ENCODE measurements at places on chromosomes 13 and 19. TPM values are rescaled to one million over a fixed set of nuclear protein-coding genes. Genes with fewer than 3 reads are reported as not detected.
A peak's percentile ranks its signal among the peaks of the same experiment; 100 is the strongest.

DNA sequence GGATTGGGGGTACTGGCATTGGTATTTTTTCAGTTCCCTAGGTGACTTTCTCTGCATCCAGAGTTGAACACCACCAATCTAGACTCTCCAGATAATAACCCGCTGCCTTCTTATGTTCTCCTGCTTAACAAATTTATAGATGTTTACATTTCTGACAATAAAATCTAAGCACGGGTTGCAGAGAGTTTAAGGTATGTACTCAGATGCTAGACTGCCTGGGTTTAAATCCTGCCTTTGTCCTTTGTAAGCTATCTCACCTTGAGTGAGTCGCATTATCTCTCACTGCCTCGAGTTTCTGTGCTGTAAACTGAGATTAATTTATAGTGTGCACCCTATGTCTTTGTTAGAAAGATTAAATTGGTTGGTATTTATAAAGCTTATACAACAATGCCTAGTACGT lies 131.4 kb upstream of the ARGLU1 start:
- no peak for DNase-seq

DNA sequence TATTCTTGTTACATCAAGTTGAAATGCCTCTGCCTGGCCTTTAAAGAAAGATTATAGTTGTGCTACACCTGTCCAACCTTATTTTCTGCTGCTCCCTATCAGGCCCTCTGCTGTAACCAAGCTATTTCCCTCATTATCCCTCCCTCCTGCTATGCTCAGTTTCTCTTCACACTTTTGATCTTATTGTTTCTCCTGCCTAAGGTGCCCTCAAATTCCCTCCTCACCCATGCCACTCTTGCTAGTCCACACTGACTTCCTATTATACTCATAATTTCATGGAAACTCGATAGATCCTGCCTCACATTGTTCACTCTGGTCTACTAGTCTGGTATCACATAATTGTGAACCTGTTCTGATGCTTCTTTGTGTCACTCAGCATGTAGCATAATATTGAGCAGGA lies 19.4 kb upstream of the ESD start:
- DNase-seq = no peak

GRCh38 chr13:20499986-20500385 lies 25.7 kb downstream of the CRYL1 start:
- DNase-seq = no peak

DNA sequence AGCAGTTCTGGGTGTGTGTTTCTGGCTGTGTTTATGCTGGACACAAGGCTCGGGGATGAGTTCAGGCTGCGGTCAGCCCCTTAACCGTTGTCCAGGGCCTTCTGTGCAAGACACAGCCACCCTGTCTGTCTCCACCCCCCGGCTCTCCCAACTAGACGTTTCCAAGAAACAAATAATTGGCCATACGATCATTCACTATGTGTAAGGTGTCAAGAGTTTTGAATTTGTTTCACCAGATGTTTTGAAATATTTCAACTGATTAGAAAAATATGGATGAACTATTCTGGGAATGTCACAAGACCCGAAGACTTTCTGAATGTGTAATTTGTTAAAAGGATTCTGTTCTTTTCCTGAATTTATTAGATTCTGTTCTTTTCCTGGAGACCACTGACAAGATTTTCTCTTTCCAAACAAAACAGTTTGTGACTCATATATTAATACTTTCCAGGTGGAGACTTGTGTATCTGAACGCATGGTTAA lies 318.2 kb downstream of the MYO16 start:
- DNase-seq = peak; percentile 54

DNA sequence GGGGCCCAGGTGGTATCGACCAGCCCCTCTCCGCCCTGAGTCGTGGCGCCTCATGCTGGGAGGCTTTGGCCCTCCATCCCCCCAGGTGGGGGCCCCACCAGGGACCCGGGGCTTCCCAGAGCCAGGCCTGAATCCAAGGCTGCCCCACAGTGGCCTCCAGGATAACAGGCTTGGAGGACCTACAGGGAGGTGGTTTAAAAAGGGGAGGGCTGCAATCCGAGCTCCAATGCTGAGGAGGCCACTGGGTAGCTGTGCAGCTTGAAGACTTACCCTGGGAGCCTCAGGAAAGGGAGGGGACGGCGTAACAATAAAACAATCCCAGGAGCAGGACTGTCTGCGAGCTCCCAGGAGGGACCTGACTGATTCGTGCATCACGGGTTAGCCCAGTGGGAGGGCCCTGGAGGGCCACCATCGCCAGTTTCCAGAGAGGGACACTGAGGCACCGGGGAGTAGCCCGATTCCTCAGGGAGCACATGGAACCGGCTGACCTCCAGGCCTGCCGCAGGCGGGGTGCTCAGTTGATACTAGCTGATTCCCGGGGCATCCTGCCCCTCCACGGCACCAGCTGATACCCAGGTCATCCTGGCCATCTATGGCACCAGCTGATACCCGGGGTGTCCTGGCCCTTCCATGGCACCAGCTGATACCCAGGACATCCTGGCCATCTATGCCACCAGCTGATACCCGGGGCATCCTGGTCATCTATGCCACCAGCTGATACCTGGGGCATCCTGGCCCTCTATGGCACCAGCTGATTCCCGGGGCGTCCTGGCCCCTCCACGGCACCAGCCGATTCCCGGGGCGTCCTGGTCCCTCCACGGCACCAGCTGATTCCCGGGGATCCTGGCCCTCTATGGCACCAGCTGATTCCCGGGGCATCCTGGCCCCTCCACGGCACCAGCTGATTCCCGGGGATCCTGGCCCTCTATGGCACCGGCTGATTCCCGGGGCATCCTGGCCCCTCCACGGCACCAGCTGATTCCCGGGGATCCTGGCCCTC lies 3.7 kb upstream of the C2CD4C start:
- no peak for DNase-seq

The ZNF90 gene
- 8.1 TPM for polyA plus RNA-seq
